Posterior cingulate gyrus (tissue), 11 donors: ENCODE measurements at places on chromosomes 12 and 14.

- DNase-seq = no peak
These were observed 4.7 kb downstream of the ZDHHC17 start for GRCh38 chr12:76768576-76768975.

DNA sequence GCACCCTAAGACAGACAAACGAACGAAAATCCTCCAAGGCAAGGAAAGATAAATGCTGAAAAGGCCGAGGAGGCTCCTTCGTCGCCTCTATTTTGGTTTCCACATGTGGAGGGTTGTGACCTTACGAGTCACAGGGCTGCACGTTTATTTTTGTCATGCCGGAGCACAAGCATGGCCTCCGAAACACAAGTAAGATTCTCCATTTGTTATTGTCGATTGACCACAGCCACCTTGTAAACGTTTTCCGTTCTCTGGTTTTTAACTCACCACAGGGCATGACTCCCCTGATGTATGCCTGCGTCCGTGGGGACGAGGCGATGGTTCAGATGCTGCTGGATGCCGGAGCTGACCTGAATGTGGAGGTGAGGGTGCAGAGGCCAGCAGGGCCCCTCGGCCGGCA lies 73.1 kb upstream of the PWP1 start:
- no peak for DNase-seq

GRCh38 chr14:30443368-30444007 lies 115.5 kb upstream of the G2E3 start:
- DNase-seq = no peak

DNA sequence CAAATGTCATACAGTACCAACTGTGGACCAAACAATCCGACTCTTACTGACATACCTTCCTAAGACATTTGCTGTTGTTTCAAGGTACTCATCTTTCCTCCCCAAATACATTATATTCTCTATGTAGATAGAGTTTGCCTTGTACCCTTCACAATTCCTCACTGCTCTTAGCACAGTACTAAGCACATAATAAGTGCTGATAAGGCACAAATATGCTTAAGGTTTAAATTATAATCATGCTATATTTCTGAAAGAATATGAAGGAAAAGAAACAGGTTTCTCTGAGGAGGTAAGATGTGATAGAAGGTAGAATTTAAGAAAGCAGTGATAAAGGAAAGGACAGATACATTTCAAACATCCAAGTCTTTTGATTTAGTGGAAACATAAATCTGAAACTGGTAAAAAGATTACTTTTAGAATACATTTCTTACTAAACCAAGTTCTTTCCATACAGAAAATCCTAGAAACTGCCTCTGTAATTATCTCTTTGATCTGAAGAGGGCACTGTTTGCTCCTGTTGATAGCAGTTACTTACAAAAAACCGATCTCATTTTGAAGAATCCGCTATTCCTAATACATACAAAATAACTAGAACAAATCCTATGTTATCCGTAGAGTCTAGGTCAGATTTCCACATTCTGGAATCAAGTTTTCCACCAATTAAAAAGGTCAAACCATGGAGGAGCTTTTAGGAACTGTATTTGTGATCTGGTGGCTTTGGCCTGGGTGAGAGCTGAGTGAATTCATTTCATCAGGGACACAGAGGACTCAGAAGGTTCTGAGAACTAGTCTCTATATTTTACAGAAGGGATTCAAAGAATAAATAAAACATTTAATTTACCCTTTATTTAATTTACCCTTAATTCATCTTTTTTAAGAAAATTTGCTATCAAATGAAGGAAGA lies 311.9 kb downstream of the DAD1 start:
- no peak for DNase-seq

- DNase-seq = peak; percentile 65
These were observed 20.5 kb upstream of the ITPR2 start for GRCh38 chr12:26853303-26854030.

DNA sequence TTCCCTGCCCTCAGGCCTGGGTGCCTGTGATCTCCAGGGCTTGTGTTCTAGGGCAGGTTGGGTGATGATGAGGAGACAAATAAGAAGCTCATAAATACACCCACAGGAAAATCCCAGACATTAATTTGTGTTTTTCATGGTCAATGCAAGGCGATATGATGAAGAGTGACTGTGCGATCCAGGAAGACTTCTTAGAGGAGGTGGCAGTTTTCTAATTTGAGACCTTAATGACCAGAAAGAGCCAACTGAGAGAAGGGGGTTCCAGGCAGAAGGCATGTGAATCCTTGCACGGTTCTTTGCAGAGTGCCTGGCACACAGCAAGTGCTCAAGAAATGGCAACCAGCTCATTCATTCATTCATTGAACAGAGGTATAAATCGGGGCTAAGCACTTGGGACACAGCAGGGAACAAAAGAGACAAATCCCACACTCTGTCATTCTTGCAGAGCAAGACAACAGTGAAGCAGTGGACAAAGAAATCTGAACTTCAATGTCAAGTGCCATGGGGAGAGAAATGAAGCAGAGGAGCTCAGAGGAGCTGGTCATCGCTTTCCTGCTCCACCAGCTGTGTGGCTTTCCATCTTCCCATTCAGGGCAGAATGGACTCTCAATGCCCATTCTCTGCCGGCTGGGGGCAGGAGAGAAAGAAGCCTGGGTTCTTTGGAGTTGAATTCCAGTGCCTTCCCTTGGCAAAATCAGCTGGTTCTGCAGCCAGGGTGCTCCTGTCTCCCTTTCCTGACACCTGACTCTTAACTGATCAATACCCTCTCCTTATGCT lies 128.3 kb downstream of the AACS start:
- peak; percentile 57 for DNase-seq

GRCh38 chr14:100138082-100138787 lies 21.2 kb downstream of the DEGS2 start:
- DNase-seq = no peak

GRCh38 chr14:105426416-105427130 lies 6.9 kb downstream of the MTA1 start:
- DNase-seq = no peak

DNA sequence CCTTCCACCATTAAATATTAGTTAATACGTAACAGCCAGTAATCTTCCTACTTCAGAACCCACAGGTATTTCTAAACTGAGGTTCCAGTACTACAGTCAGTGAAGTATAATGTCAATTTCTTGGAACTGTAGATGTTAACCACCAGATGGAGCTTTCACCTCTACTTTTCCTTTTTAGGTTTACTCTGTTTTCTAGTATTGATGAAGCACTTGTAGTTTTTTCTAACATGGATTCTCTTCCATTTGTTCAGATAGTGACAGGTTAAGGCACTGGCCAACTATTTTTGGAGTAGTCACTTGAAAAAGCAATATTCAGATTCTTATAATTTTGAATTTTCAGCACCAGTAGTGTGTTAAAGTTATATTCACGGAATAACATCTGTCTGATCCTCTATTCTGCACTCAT lies 4.6 kb upstream of the SEC23A start:
- DNase-seq = no peak

DNA sequence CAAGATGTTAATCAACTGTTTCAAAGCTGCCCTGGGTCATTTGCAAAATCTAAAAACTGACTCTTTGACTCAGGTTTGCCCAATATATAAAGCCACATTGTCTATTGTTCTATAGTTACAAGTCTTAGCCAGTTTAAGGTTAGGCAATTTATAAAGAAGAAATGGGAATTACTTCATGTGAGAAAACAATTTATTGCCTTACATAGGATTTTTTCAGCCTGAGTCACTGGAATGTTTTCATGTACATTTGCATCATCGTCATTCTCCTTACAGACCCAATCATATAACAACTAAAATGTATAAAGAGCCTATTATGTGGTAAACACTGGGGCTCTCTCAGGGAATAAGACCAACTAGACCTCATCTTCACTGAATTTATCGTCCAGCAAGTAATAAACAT lies 100.3 kb upstream of the PLEKHG7 start:
- DNase-seq = no peak

- DNase-seq = no peak
These were observed 4.0 kb upstream of the INF2 start for GRCh38 chr14:104685216-104685997.

DNA sequence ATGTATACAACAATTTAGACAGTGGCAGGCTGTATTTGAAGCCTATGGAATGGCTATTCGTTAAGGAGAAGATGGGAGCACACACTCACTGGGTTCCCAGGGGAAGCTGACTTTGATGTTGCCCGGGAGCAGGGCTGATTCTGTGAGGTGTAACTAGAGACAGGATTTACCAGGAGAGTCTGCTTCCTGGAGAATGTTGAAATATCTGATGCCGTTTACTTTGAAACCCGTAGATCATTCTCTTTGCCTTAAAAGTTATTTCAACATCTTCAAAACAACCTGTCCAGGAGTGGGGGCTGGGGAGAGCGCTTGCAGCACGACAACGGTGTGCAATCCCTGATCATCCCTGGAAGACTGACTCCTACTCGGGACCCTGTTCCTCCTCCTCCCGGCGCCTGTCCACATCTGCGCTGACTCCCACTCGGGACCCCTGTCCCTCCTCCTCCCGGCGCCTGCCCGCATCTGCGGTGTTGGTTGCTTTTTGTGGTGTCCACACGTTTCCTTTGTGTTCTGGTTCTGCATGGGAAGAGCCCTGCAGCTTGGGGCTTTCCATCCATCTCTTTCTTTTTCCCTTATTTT lies 72.6 kb downstream of the AACS start:
- DNase-seq = no peak

- DNase-seq = no peak
These were observed 175.3 kb downstream of the PLCZ1 start for GRCh38 chr12:18562531-18562930.

DNA sequence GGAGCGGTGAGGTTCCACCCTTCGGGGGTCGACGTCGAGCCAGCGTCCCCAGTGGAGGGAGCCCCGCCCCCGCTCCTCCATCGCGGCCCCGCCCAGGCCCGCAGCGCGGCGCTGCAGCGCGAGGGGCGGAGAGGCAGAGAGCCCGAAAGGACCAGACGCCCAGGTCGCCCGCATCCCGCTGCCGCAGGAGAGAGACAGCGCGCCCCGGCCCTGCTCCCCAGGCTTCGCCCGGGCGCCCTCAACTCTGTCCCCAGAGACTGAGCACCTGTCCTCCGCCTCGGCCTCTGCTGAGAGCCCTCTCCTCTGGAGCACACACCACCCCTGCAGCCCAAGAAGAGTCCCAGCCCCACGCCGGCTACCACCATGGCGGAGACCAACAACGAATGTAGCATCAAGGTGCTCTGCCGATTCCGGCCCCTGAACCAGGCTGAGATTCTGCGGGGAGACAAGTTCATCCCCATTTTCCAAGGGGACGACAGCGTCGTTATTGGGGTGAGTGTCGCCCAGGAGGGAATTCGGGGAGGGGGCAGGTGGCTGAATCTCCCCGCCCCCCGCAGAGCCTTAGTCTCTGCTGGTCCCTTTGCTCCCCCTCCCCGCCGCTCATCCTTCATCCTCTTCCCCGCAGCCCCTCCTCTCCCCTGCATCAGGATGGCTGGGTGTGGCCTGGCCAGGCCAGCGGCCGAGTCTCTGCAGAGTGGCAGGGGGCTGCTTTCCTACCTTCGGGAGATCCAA lies at the start of gene KIF5A:
Gene KIF5A (plus strand): TSS at position 136 of the 732 bp plus-strand sequence. CDS start 228 bp downstream, at position 364.
- DNase-seq = peak; percentile 64

GRCh38 chr14:79091381-79091963 lies 921.3 kb downstream of the NRXN3 start:
- DNase-seq = no peak

DNA sequence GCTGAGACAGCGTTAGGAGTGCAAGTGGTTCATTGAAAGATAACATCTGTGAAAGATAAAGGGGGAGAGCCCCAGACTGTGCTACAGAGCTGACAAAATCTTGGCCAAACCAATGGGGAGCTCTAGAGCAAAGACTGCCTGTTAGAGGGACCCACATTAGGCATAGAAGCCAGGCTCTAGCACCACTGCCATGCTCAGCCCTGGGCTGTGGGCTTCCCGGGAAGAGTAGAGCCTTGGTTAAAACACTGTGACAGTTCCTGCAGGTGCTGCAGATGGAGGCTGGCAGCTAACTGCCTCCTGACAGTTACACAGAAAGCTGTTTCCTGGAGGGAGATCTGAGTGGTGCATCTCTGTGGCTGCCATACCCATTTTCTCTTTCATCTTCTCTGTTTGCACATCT lies 23.0 kb downstream of the TSHR start:
- DNase-seq = no peak

- no peak for DNase-seq
These were observed 96.3 kb downstream of the GALC start for GRCh38 chr14:87896393-87897380.

DNA sequence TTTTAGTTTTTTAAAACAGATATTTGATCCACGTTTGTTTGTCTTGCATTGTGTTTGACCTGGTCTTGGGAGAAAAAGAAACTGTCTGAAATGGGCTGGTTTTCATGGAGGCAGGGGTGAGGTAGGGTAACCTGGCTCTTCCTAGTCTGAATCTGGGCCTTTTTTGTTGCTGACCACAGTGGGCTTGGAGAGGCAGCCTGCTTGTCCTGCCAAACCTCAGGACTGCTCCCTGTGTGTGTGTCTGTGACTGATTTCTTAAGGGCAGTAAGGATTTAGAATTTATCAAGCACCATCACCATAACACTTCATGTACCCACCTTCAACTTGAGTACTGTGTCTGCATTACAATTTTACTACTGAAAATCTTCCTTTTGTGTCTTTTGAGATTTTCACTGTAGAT lies 28.5 kb downstream of the DAAM1 start:
- no peak for DNase-seq

GRCh38 chr14:33908540-33909223 lies 42.2 kb downstream of the EGLN3 start:
- DNase-seq = no peak

DNA sequence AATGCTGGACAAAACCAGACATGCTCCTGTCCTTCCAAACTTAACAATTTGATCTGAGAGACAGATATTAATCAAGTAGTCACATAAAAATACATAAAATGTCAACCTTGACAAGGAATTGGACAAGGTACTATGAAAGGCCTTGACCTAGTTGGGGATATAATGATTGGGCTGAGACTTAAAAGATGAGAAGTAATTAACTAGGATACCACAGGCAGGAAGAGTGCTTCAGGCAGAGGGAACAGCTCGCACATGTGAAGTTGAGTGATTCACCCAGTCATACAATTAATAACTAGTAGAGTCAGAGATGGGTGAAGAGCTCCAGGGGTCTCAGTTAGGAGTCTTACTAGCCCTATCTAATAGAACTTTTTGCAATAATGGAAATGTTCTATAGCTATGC lies 259.5 kb downstream of the MSRB3 start:
- no peak for DNase-seq

DNA sequence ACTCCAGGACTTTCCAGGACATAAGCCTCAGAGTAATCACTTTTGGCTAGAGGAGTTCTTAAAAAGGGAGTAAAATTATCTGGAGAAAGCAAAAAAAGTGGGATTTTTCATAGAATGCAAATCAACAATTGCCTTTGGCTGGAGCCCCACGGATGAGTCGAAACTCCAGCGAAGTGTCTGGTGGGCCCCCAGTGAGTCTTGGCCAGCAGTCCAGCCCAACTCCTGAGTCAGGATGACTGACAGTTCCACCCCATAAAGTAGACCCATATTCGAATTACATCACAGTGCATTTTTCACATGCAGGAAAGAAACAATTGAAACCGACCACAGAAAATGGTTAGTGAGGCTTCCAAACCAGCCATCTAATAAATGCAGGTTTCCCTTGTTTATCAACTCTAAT lies 265.7 kb downstream of the BCL11B start:
- DNase-seq = no peak

- DNase-seq = no peak
These were observed 7.9 kb upstream of the SGPP1 start for GRCh38 chr14:63735720-63736119.
